WTC11 (cell line): ENCODE measurements at places on chromosomes 2 and 18. TPM values are rescaled to one million over a fixed set of nuclear protein-coding genes. Genes with fewer than 3 reads are reported as not detected.
A peak's percentile ranks its signal among the peaks of the same experiment; 100 is the strongest.

REG3G gene
- 0.20 to 0.39 TPM (median 0.30 TPM) in 3 replicates for total RNA-seq

MARS2 gene
- total RNA-seq = 24.8 to 32.2 TPM (median 25.6 TPM) in 3 replicates

ACTG2 gene
- total RNA-seq = 1.4 to 2.7 TPM (median 1.8 TPM) in 3 replicates

FOXI3 gene
- total RNA-seq = 13.4 to 14.0 TPM (median 13.5 TPM) in 3 replicates

GATA6 gene
- 0.15 to 0.21 TPM (median 0.18 TPM) in 3 replicates for total RNA-seq

- DNase-seq = no peak
- peak overlapping the region; percentile 51; the same call in 1 of the 2 replicates for H3K27ac ChIP-seq
- no peak overlapping the region for H3K4me3 ChIP-seq
- peaks cover 27% of the 10 kb centered on the region for H3K4me1 ChIP-seq
- H3K36me3 ChIP-seq = no peaks in the 10 kb centered on the region
Measured at GRCh38 chr2:58645017-58645416, 403.9 kb upstream of the FANCL start.

DNA sequence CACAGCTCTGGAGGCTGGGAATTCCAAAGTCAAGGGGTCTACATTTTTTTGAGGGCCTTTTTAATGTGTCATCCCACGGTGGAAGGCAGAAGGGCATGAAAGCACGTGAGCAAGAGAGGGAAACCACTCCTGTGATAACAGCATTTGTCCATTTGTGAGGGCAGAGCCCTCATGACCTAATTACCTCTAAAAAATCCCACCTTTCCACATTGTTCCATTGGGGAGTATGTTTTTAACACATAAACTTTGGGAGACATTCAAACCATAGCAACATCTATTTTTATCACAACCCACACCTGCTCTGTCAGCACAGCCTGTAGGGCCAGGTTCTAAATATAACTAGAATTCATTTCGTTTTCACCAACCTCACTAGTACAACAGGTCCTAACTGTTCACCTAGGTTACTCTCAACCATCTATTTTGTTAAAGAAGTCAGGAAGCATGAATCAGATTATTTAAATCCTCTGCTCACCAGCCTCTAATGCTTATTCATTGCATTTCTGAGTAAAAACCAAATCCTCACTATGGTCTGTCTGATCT, 92.2 kb upstream of the DPP10 start:
- peaks cover 21% of the 10 kb centered on the region for H3K36me3 ChIP-seq
- no peak overlapping the region for H3K27ac ChIP-seq
- no peaks in the 10 kb centered on the region for H3K27me3 ChIP-seq
- H3K4me1 ChIP-seq = no peaks in the 10 kb centered on the region
- H3K4me3 ChIP-seq = no peak overlapping the region

DNA sequence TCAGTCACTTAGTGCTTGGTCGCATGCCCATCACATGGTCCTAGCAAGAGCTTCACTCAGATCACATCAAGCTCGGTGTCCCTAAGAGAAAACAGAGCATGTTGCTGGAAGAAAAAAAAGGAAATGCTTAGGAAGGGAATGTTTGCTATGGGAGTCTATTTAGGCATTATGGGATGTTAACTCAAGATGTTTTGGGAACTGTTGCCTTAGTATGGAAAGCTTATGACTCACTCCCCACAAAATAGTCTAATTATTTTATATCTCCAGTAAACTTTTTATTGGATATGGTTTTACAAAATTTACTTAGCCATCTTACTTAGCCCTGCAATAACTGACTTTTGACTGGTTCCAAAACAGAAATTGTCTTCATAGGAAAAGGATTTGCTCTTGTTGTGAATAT, 439.5 kb upstream of the ZEB2 start:
- H3K27ac ChIP-seq = no peak overlapping the region
- peaks cover 9% of the 10 kb centered on the region for H3K36me3 ChIP-seq

- H3K4me3 ChIP-seq = no peak overlapping the region
- H3K27me3 ChIP-seq = no peaks in the 10 kb centered on the region
- no peaks in the 10 kb centered on the region for H3K36me3 ChIP-seq
- DNase-seq = no peak
- peaks cover 17% of the 10 kb centered on the region for H3K4me1 ChIP-seq
Measured at GRCh38 chr18:35455926-35456763, 41.6 kb downstream of the INO80C start.

DNA sequence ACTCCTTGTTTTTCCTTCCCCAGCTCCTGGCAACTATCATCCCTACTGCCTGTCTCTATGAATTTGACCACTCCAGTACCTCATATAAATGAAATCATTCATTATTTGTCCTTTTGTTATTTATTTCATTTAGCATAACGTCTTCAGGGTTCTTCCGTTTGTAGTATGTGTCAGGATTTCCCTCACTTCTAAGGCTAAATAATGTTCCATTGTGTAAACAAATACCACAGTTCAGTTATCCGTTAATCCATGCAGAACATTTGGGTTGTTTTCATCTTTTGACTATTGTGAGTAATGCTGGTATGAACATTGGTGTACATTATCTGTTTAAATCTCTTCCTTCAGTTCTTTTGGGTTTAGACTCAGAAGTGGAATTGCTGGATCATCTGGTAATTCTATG, 18.8 kb downstream of the DYNC2LI1 start:
- no peak overlapping the region for H3K27ac ChIP-seq
- H3K4me1 ChIP-seq = no peaks in the 10 kb centered on the region
- H3K4me3 ChIP-seq = no peak overlapping the region
- no peak for DNase-seq

DNA sequence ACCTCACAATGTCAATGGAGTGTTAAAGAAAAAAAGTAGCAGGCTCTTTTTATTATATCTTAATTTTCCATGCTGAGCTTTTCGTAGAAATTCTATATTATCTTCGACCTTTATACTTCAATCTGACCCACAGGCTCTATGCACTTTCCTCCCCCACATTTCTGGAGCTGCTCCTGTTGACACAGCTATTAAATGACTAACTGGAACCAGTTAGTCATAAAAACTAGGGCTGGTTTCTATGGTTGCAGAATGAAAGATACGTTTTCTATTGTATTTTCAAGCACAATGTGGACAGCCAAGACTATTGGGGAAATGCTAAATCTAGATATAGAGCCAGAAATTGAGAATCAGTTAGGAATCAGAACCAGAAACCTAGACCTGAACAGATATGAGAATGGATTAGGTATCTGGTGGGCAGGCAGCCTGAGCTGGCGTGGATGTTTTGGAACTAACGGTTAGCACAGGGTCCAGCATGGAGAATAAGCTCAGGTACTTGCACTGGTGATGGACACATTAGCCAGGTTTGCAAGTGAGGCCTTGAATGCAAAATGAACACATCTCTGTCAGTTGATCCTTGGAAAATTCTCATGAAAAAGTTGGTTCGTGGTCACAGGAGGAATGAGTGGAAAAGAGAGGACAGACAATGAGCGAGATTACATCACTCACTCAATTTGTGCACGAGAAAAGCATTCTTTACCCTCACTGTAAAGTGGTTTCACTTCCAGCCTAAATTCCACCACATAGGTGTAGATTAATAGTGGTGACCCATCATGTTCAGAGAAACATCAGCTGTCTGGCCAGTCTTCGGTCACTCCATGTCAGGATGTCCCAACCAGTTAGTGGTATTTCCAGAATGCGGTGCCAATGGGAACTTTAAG, 144.6 kb upstream of the EPHA4 start:
- no peak overlapping the region for H3K4me3 ChIP-seq
- no peak for DNase-seq
- H3K27me3 ChIP-seq = no peaks in the 10 kb centered on the region; the same call in 1 of the 2 replicates
- H3K27ac ChIP-seq = no peak overlapping the region

- DNase-seq = peak; percentile 68
- H3K27ac ChIP-seq = peak overlapping the region; percentile 95
- H3K27me3 ChIP-seq = no peaks in the 10 kb centered on the region
- H3K36me3 ChIP-seq = no peaks in the 10 kb centered on the region
Measured at GRCh38 chr2:174023591-174024523, 58.7 kb upstream of the SP3 start.

GRCh38 chr2:53217250-53217649, 550.4 kb upstream of the CHAC2 start:
- peaks cover 16% of the 10 kb centered on the region for H3K36me3 ChIP-seq
- no peak overlapping the region for H3K4me3 ChIP-seq
- H3K4me1 ChIP-seq = peaks cover 10% of the 10 kb centered on the region
- peaks cover 2% of the 10 kb centered on the region; the same call in 1 of the 2 replicates for H3K27me3 ChIP-seq
- no peak overlapping the region for H3K27ac ChIP-seq

DNA sequence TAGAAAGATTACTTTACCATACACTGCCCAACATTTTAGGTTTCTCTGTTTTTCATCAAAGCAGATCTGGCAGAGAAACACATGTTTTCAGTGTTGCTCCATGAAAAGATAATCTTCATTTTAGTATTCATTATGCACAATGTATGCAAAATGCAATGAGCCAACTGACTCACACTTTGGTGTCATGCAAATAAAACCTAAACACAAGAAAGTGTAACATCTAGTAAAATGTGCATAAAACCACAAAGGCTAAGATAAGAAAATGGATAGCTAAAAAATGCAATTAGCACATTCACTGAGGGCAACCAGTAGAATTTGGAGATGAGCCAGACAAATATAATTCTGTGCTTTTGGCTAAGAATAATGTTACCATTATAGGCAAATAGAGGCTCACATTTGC, 203.5 kb upstream of the UBE2E3 start:
- no peak overlapping the region for H3K27ac ChIP-seq
- H3K36me3 ChIP-seq = no peaks in the 10 kb centered on the region
- DNase-seq = no peak
- H3K4me3 ChIP-seq = no peak overlapping the region
- no peaks in the 10 kb centered on the region for H3K27me3 ChIP-seq

GRCh38 chr2:140472676-140473075, 1658.1 kb downstream of the LRP1B start:
- H3K4me3 ChIP-seq = no peak overlapping the region
- peaks cover 9% of the 10 kb centered on the region for H3K4me1 ChIP-seq
- H3K36me3 ChIP-seq = no peaks in the 10 kb centered on the region

DNA sequence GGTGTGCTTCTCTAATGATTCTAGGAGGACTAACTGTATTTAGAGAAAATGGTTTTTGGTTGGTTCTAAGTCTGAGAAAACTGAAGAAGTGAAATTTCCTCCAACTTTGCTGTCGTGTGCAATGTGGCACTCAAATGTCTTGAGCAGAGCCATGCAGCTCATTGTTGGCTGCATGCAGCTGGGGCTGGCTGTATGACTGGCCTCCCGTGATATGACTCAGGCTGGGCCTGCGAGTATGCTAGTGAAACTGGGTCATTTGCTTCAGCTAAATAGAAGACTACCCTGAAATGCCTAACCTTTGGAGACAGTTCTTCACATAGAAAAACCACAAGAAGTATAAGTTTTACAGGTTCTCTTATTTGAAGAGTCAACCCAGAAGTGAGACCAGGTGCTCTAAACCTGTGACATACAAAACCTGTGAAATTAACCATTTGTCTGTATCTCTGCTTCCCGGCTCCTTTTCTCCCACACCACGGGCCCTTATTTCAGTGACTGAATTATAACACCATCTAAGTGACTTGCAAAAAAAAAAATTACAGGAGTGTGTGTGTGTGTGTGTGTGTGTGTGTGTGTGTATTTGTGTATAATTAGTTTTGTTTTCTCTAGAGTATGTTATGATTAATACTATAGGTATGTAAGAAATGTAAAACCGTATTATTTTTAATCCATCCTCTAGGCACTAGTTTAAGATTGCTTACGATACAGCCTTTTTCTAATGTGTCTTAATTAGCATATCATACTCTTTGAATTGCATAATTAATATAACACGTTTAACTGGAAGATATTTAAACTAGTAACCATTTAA, 15.9 kb downstream of the POLI start:
- peaks cover 63% of the 10 kb centered on the region for H3K36me3 ChIP-seq
- no peak for DNase-seq
- no peaks in the 10 kb centered on the region for H3K27me3 ChIP-seq
- no peak overlapping the region for H3K27ac ChIP-seq
- peaks cover 5% of the 10 kb centered on the region for H3K4me1 ChIP-seq
- H3K4me3 ChIP-seq = no peak overlapping the region
